ENCODE measurements at places on chromosomes 16 and 17.

DNA sequence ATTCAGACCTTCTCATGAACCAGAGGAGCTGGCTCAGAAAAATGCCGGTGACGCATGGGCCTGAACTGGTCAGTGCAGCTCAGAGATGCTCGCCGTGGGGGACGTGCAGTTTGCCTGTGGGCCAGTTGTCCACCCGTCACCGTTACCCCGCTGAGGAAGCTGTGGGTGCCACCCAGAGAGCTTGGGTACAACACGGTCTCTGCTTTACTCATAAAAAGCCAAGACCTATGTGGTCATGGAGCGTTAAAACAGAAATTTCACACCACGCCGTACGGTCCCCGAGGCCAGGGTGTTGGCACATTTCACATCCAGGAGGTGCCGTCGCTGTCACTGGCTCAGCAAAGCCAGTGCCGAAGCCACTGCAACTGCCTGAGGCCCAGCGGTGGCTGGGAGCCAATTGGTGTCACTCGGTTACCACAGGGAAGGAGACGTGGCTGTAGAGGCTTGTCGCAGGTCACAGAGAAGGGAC lies 120.9 kb downstream of the METRNL start:
- DNase-seq = no peak

GRCh38 chr17:67151717-67152116 lies 93.3 kb downstream of the HELZ start:
- DNase-seq = no peak

DNA sequence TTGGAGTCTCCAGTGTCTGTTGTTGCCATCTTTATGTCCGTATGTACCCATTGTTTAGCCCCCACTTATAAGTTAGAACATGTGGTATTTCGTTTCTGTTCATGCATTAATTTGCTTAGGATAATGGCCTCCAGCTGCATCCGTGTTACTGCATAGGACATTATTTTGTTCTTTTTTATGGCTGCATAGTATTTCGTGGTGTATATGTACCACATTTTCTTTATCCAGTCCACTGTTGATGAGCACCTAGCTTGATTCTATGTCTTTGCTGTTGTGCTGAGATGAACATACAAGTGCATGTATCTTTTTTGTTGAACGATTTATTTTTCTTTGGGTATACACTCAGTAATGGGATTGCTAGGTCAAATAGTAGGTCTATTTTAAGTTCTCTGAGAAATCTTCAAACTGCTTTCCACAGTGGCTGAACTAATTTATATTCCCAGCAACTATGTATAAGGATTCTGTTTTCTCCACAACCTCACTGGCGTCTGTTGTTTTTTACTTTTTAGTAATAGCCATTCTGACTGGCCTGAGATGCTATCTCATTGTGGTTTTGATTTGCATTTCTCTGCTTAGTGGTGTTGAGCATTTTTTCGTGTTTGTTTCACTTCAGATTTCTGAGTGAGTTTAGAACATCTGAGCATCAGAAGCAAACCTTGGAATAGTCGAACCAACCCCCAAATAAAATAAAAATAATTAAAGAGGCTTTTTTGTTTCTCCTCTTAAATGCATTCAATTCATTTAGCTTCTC lies 304.7 kb downstream of the ZFHX3 start:
- no peak for DNase-seq

DNA sequence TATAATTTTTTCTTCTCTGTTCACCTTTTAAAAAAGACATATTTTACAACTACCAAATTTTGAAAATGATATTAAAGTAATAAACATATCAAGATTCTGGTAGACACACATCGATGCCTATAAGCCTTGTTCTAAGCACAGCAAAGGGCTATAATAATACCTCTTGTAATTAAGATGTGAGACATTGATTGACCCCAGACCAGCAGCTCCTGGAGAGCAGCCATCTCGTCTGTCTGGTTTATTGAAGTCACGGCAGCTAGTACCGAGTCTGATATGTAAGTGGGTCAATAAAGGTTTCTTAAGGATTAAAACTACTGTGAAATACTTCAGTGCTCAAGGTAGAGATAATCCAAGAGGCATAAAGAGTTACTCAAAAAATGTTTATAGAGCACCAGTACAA lies 76.1 kb downstream of the C17orf58 start:
- no peak for DNase-seq

- DNase-seq = no peak
These were observed 14.5 kb upstream of the TNRC6C start for GRCh38 chr17:77943971-77944370.

- DNase-seq = no peak
These were observed 12.3 kb upstream of the RAI1 start for GRCh38 chr17:17668775-17669579.

DNA sequence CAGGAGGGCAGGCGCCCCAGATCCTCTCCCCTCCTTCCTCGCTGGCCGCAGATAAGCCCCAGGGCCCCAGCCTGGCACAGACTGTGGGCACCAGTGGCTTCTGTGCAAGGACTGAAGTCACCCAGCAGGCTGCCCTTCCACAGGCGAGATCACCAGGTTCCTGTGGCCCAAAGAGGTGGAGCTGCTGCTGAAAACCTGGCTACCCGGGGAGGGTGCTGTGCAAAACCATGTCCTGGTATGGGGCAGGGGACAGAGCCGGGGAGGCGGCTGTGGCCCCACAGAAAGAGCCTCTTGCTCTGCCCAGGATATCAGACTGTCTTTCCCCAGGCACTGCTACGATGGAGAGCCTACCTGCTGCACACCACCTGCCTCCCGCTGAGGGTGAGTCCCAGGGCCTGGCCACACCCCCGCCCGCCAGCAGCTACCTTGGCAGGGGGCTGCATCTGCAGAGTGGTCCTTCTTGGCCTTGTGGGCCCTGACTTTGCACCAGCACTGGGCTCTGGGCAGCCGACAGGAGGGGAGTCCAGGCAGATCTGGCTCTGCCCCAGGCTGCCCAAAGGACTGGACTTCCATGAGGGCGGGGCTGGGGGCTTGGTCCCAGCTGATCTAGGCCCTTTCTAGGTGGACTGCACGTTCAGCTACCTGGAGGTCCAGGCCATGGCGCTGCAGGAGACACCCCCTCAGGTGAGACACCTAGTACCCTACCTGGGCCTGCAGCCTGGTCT lies 615 bp downstream of the CARMIL2 start:
- no peak for DNase-seq

DNA sequence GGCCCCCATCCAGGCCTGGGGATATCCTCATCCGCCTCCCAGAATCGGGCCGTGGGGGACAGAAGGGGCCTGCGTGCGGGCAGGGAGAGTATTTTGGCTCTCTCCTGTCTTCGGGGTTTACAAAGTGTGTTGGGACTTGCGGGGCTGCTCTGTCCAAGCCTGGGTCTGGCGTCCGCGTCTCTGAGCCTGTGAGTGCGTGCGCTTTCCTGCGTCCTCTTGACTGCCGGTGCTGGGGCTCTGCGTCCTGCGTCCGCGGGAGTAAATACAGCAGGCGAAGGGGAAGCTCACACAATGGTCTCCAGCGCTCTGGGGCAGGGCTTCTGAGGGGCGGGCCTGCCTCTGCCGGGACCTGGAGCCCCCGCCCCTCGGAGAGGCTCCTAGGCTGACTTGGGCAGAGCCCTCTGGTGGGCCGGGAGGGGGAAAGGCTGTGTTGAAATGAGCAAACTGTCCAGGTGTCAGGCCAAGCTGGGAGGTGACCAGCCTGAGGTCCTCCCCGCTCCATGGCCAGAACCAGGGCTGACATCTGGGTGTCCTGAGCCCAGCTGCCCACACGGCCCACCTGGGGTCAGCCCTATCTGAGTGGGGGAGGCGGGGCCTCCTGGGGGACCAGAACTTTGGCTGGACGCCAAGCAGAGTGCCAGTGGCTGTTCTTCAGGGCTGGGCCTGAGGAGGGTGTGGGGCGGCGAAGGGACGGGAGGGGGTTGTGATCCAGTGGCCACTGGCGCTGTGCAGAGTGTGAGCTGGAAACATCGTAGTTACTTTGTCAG lies 233.6 kb downstream of the SEC14L1 start:
- peak; percentile 99 for DNase-seq

DNA sequence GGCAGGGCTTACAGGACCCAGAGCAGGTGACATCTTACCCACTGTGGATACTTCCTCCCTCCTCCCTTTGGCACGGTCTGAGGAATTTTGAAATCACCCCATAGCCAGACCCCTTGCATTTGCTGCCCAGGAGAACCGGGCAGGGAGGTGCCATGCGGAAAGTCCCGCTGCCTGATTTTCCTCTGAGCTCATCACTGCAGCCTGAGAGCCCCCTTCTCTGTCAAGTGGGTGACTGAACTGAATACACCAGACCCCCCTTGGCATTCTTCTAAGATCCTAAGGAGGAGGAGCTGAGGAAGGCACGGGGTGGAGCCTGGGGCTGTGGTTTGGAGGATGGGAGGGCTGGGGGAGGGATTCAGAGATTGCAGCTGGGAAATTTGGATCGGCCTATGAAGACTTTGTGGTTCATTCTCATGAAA lies 173.4 kb downstream of the RAB11FIP4 start:
- DNase-seq = peak; percentile 66

DNA sequence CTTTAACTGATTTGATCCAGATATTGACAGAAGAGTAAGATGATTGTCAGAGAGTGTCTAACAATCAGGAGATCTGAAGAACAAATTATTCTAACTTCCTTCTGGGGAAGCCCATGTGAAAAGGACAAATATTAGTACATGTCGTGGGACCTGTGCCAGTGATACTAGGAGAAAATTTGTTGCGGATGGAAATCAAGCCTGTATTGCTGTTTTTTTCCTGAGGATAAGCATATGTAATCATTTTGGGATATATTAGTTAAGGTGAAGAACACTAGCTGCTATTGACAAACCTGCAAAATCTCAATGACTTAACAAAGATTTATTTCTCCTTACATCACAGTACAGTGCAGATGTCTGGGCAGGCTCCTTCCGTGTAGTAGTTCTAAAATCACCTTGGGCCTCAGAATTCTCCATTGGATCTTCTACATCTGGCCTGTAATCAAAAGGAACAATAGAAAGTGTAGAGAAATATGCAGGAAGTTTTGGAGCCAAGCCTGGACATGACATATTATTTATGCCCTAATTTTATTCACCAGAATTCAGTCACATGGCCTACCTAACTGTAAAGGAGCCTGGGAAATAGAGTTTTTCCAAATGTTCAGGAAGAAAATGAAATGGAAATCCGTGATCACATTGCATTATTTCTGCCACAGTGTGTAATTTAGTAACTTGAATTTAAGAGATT lies 58.3 kb downstream of the CYB561 start:
- DNase-seq = no peak

DNA sequence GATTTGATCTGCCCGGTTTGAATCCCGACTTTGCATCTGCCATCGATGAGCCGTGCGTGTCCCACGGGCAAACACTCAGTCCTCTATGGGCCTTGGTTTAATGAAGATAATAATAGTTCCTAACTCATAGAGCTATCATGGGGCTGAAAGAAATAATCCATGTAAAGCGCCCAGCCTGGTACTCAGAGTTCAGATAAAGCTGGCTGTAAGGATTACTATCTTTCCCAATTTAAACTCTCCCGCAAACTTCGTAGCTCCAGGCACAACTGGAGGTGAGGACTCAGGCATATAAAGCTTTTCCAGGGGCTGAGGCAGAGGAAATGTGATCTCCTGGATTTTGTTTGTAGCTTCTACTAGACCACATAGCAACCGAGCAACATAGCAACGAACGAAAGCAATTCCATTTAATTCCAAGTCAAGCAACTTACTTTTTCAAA lies 16.3 kb downstream of the ALOX15 start:
- peak; percentile 69 for DNase-seq

DNA sequence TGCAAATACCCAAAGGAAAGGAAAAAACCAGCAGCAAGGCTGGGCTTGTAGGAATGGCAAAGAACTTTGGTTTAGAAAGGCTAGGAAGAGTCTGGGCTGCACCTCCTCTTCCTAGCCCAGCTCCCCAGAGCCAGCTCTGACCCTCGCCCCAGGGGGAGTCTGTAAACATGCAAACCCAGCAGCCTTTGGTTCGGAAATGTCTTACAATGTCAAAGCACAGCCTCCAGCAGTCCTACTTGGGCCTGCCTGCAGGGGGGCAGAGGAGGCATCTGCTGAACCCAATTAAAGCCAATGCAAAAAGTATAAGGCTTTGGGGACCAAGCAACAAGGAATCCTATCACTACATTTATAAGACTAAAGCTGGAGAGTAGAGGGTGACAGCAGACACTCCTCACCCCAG lies 5.0 kb upstream of the FTSJ3 start:
- no peak for DNase-seq

DNA sequence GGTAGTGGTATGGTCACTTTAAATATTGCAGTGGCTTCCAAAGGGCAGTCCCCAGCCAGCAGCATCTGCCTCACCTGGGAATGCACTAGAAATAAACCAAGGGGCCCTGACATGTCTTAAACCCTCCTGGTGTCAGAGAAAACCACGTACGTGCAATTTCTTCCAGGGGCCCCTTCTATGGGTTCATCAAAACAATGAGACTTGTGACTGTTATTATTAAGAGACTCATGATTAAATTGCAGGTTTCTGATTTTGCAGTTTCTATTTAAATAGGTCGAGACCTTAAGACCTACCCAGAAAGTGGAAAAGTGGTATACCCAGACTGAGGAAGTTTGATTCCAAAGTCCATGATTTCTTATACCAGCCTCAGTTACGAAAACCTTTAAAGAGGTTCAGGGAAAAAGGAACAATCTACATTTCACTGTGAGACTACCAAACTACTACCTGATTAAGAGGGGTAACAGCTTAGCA lies 746 bp upstream of the POLG2 start:
- DNase-seq = no peak

DNA sequence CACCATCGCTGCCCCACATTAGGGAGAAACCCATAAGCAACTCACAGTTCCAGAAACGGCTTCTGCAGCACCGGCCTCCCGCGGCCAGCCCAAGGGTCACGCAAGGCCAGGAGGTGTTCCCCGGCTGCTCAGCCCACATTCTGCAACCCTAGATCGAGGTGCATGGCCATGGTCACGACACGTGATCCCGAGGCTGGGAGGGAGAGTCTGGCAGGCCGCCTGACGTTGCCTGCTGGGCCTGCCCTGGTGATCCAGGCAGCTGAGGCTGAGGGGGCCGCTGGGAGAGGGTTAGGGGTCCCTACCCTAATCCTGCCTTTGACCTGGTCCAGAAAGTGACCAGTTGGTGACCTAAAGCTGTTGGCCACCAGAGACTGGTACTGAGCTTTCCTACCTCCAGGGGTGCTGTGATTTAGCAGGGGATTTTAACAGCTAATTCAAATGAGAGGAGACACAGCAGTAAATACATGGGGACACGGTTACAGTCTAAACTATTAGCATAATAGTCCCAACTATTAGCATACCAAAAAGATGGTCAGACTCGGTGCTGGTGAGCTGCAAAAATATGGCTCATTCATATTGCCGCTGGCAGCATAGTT lies 97.4 kb upstream of the CIBAR2 start:
- no peak for DNase-seq

DNA sequence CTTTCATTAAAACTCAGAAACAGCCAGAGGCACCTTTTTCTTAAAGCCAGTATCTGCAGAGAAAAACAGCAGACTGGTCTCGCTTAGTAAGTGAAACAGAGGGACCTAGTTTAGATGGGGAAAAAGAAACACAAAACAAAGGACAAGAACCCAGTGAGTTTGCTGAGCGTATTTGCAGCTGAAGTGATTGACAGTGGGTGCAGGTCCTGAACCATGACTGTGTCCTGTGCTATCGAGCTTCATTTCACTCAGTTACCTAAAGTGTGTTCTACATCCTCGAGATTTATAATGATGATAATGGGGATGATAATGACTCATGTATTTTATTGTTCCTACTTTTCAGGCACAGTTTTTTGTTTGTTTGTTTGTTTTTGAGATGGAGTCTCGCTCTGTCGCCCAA lies 31.7 kb upstream of the WFIKKN2 start:
- no peak for DNase-seq

All from islet precursor cell (in vitro differentiated cells).